ENCODE measurements at places on chromosomes 3 and 15.
A peak's percentile ranks its signal among the peaks of the same experiment; 100 is the strongest.

GRCh38 chr3:100053951-100054620, 60.2 kb downstream of the FILIP1L start:
- H3K27ac ChIP-seq: no peak overlapping the region
- DNase-seq: no peak
- no peaks in the 10 kb centered on the region for H3K27me3 ChIP-seq
- H3K36me3 ChIP-seq: no peaks in the 10 kb centered on the region
- H3K4me1 ChIP-seq: no peaks in the 10 kb centered on the region
- H3K4me3 ChIP-seq: no peak overlapping the region

GRCh38 chr3:132325634-132326033, 8.4 kb downstream of the ACP3 start:
- H3K36me3 ChIP-seq: no peaks in the 10 kb centered on the region
- H3K27me3 ChIP-seq: no peaks in the 10 kb centered on the region
- H3K4me1 ChIP-seq: no peaks in the 10 kb centered on the region
- no peak overlapping the region for H3K27ac ChIP-seq

- no peaks in the 10 kb centered on the region for H3K36me3 ChIP-seq
- H3K27me3 ChIP-seq: no peaks in the 10 kb centered on the region
- H3K4me3 ChIP-seq: no peak overlapping the region
Measured at GRCh38 chr3:176566757-176567156, 630.5 kb downstream of the TBL1XR1 start.

DNA sequence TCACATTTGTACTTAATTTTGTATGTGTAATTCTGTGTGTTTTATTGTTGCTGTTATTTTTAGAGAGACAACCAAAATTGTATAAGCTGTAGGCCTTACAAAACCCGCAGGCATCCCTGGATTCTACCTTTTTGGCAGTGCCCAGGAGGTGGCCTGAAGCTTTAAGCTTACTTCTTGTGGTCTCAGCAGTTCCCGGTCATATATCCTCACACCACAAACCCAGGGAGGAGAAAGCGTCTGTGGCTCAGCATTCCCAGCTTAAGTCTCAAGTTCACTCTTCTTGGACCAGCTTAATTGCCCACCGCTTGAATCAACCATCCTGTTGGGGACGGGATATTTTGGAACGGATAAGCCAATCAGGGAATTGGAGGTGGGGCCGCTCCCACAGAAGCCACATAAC, 36.7 kb downstream of the C2CD4A start:
- peaks cover 2% of the 10 kb centered on the region for H3K4me1 ChIP-seq
- no peak overlapping the region for H3K4me3 ChIP-seq
- no peaks in the 10 kb centered on the region for H3K36me3 ChIP-seq
- no peak overlapping the region for H3K27ac ChIP-seq
- no peaks in the 10 kb centered on the region for H3K27me3 ChIP-seq

DNA sequence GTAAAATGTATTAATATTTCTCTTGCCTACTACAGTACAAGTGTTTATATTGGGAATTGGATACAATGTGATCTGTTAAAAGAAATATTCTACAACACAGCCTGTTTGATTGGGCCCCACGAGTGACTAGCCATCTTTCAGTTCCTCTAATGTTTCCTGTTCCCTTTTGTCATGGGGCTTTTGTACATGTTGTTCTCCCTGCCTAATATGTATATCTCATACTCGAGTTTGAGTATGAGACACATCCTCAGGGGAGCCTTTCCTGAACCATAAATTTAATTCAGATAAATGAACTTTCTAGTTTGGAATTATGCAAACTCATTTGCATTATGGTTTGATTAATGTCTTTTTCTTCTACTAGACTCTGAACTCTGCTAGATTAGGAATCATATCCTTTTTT, 65.5 kb downstream of the MEF2A start:
- peaks cover 21% of the 10 kb centered on the region for H3K36me3 ChIP-seq
- H3K27ac ChIP-seq: no peak overlapping the region
- peak; percentile 26 for DNase-seq
- H3K4me1 ChIP-seq: no peaks in the 10 kb centered on the region

GRCh38 chr3:43373560-43373928, 87.2 kb downstream of the SNRK start:
- DNase-seq: no peak
- no peak overlapping the region for H3K27ac ChIP-seq
- H3K36me3 ChIP-seq: no peaks in the 10 kb centered on the region
- H3K4me3 ChIP-seq: no peak overlapping the region

- no peaks in the 10 kb centered on the region for H3K27me3 ChIP-seq
- no peak for DNase-seq
- no peaks in the 10 kb centered on the region for H3K36me3 ChIP-seq
- no peak overlapping the region for H3K4me3 ChIP-seq
Measured at GRCh38 chr15:39403640-39404117, 177.2 kb upstream of the THBS1 start.

DNA sequence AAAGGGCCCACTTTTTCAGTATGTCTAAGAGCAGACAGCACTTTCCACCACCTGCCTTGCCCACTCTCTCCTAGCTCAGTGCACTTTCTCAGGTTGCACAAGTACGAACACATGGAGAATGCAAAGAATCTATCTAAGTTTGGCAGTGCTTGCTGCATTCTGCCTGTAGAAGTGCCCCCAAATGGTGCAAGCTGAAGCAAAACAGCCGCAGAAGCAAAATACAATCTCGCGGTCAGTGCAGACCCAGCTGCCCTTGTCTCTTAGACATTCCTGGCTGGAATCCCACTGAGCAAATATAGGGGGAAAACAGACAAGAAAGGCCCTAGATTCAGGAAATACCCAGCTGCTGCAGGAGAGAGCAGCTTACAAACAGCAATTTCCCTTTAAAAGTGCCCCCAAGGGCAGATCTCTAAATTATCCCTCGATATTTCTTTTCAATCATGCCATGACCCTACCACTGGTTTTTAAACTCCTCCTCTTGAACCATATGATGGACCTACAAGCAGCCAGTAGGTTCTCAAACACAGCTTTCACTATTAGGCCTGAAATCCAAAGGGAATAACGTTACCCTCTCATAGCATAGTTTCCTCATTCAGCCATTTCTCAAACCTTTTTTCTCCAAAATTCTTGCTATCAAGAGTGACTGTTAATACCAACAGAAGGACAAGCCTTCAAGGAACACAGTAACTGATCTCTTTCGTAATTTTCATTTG, 67.0 kb downstream of the TNIK start:
- no peaks in the 10 kb centered on the region for H3K27me3 ChIP-seq
- H3K4me1 ChIP-seq: no peaks in the 10 kb centered on the region
- DNase-seq: no peak
- no peaks in the 10 kb centered on the region for H3K36me3 ChIP-seq

GRCh38 chr15:90130291-90130690, 28.0 kb upstream of the IDH2 start:
- no peak overlapping the region for H3K27ac ChIP-seq
- H3K27me3 ChIP-seq: peaks cover 8% of the 10 kb centered on the region
- no peaks in the 10 kb centered on the region for H3K4me1 ChIP-seq
- H3K36me3 ChIP-seq: no peaks in the 10 kb centered on the region

DNA sequence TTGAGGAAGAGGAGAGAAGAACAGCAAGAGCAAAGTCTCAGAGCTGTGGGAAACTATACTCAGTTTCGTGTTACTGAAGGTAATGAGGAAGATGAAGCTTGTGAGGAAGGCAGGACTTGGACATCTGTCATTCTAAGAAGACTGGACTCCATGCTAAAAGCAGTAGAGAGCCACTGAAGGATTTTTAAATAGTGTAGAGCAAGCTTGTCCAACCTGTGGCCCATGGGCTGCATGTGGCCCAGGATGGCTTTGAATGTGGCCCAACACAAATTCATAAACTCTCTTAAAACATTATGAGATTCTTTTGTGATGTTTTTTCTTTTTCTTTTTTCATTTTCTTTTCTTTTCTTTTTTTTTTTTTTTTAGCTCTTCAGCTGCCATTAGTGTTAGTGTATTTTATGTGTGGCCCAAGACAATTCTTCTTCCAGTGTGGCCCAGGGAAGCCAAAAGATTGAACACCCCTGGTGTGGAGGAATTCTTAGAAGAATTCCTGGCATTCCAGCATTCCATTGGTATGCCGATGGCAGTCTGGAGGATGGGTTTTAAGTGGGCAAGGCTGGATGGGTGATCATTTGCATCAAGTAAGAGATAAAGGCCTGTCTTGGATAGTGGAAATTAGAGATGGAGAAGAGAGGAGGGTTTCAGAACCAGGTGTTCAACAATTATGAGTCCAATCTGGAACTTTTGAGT, 6.9 kb upstream of the NFKBIZ start:
- no peak overlapping the region for H3K27ac ChIP-seq
- no peaks in the 10 kb centered on the region for H3K36me3 ChIP-seq
- no peaks in the 10 kb centered on the region for H3K4me1 ChIP-seq
- no peak overlapping the region for H3K4me3 ChIP-seq

- H3K4me1 ChIP-seq: peaks cover 26% of the 10 kb centered on the region
- no peaks in the 10 kb centered on the region for H3K36me3 ChIP-seq
- no peaks in the 10 kb centered on the region for H3K27me3 ChIP-seq
- no peak overlapping the region for H3K27ac ChIP-seq
- no peak overlapping the region for H3K4me3 ChIP-seq
- no peak for DNase-seq
Measured at GRCh38 chr3:71614426-71614825, 30.9 kb upstream of the FOXP1 start.

DNA sequence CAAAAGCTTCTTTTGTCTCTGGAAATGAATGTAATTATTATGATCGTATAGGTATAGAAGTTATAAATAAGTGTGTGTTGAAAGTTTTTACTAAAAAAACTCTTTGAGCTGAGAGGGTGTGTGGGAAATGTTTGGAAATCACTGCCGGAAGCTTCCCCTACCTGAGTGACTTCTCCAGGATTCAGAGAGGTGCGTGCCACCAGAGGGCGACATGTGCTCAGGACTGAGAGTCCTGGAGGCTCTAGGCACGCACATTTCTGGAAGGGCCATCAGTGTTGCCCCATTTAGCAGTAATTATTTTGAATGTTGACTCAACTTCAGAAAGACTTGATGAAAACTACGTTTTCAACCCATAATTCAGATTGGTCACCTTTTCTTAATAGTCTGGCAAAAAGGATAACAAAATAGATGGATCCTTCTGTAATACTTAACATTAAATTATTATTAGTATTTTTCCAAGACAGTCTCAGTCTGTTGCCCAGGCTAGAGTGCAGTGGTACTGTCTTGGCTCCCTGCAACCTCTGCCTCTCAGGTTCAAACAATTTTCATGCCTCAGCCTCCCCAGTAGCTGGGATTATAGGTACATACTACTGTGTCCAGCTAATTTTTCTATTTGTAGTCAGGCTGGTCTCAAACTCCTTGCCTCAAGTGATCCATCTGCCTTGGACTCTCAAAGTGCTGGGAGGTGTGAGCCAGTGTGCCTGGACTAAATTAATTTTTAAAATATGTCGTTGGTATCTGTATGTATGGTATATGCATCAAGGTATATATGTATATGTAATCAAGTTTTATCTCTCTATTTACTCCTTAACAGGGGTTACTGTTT, 34.5 kb downstream of the GPR171 start:
- H3K27me3 ChIP-seq: no peaks in the 10 kb centered on the region
- peak; percentile 65 for DNase-seq
- H3K4me3 ChIP-seq: no peak overlapping the region
- no peak overlapping the region for H3K27ac ChIP-seq
- peaks cover 30% of the 10 kb centered on the region for H3K4me1 ChIP-seq

Measured in thymus (tissue), 14 donors.